ENCODE measurements at places on chromosomes 12 and 14. TPM values are rescaled to one million over a fixed set of nuclear protein-coding genes. Genes with fewer than 3 reads are reported as not detected.

The PFKM gene
- 22.8 TPM for total RNA-seq

The LAG3 gene
- total RNA-seq, result 1.4 TPM

The SOCS2 gene
- 22.7 TPM for total RNA-seq

The BTG1 gene
- 64.1 TPM for total RNA-seq

The PRICKLE1 gene
- 1.6 TPM for total RNA-seq

Measured in A549 treated with Mapracorat at 1 μM for 4 hours (cell line).